ENCODE measurements at places on chromosomes 7 and 10.

DNA sequence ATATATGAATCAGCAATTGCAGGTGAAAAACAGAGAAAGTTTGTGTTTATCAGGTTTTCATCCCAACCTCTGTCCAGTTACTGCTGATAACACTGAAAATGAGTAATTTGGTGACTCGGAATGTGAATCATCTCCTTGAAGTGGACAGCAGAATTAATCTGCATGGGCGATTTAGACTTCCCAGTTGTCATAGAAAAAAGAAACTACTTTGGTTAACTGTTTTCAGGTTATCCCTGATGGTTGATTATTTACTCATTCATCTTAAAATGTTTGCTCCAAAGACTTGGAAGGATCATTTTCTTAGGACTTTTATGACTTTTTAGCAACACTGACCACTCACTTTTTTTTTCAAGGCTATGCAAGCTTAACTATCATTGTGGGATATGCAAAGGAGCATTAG lies 504.1 kb upstream of the ANKRD30A start:
- DNase-seq, result no peak

GRCh38 chr7:2934984-2935740 lies 91.1 kb upstream of the GNA12 start:
- DNase-seq, result no peak

DNA sequence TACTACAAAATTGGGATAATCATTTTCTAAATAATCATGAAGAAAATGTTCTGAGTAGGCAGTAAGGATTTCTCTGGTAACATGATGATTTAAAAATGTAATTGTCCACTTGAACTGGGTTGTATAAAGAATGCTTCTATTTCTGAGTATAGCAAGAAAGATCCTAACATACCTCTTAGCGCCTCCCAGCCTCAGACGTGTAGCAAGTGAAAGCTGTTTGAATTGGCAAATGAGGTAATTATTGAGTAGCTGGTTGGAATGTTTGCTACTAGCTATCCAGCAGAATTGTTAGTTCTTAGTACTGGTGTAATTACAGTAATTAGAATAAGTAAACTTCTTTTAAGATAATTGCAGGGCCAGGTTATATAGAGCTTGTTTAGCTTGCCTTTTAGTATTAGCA lies 47.9 kb downstream of the SEPTIN7 start:
- peak; percentile 10 for DNase-seq

GRCh38 chr7:26813432-26813831 lies 51.0 kb downstream of the SKAP2 start:
- DNase-seq, result no peak

GRCh38 chr7:75533926-75534325 lies 41.8 kb downstream of the SPDYE5 start:
- DNase-seq, result no peak

GRCh38 chr7:69285854-69286253 lies 312.4 kb upstream of the AUTS2 start:
- no peak for DNase-seq

DNA sequence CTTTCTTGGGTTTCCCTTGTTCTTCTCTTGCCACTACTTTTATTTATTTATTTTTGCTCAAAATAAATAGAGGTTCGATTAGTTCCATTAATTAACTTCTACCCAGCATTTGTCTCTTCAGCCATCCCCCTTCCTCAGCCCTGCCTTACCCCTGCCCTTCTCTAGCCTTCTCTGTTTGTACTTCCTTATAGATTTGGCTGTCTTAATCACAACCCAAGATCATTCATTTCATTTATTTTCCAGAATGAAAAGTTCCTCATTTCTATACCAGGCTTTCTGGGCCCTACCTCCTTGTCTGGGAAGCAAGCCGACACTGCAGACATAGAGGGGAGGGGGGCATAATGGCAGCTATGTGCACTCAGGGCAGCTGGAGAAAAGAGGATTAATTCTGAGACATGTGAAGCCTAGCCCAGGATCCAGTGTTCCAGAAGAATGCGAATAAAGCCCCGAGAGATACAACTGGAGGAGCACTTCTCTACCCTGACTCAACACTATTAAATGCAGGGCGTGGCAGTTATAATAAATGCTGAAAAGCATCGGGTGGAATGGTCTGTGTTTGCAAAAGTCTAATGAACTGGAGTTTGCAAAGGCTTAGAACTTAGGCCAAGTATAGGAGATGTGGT lies 6.4 kb upstream of the PDCD4 start:
- peak; percentile 67 for DNase-seq

DNA sequence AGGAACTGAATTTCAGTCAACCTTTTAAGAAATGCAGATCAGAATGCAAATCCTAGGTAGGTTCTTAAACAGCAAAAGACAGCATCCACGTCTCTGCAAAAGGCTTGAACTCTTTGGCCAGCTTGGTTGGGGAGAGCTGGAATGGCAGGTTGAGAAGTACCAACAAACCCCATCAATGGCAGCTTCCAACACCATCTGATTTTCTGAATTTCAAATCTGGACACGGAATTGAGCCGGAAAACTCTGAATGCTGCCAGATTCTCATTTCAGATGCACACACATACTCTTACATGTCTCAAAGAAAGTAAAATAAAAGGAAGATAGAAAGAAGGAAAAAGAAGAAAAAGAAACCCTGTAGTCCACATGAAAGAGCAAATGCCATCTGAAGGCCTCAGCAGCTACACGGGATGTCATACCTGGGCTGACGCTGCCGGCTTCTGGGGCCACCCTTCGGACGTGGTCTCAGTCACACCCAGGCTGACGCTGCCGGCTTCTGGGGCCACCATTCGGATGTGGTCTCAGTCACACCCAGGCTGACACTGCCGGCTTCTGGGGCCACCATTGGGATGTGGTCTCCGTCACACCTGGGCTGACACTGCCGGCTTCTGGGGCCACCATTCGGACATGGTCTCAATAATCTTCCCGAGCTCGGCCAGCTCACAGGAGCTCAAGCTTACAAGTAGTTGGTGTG lies 165.3 kb downstream of the PTPRN2 start:
- DNase-seq, result no peak

DNA sequence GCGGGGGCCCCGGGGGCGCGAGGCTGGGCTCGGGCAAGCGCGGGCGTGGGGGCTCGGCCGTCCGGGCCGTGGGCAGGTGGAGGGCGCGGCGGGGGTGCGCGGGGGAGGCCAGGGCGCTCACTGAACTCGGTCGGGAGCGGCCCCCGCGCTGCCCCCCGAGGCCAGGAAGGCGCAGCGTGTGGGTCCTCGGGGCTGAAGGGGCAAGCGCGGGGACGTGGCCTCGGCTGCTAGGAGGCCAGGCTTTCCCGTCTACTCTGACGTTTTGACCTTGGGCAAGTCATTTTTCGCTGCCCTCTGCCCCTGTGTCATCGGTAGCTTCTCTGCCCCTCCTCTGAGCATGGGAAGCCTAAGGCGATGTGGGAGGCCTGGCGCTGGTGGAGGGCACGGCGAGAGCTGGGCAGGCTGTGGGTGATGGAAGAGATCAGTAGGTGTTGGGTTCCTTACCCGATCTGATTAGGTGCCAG lies 441 bp downstream of the FBH1 start:
- DNase-seq, result peak; percentile 35

DNA sequence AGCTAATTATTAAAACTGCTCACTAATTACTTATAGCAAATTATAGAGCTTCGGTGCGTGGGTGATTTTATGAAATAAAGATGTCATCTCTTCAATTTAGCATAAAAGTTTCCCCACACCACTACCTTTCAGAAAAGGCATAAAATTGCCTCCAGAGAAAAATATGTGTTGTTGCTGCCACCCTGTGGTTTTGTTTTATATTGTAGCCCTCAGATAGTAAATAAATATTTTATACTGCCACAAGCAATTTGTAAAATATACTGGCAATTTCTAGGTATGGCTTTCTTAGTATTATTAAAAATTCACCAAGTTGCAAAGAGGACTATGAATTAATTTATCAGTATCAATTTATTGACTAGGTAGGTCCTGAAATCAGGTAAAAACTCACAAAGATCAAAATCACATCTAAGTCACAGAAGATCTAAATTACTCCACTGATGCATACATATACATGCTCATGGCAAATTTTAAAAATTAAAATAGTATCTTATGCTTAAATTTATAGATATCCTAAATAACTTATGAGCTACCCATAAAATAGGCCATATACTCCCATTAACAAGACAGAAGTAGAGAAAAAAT lies 26.5 kb downstream of the ASNS start:
- peak; percentile 43 for DNase-seq

- no peak for DNase-seq
Measured at GRCh38 chr10:69089638-69090599, 2.0 kb downstream of the SRGN start.

DNA sequence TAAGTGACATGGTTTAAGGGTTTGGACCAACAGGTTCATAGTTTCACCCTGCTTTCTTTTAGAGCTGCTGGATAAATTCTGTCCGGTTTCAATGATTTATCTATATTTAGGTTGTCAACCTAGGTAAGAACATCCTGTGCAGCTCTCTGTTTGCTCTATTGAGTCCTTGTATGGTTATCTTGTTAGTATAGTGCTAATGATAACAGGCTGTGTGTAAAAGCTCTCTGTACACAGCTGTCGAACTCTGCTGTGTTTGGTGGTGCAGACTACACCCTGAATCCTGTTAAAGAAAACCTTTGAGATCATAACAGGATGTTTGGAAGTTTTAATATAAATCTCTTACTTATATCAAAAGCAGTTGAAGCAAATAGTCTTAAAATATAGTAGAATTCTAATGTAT lies 219.2 kb downstream of the SDK1 start:
- no peak for DNase-seq

- no peak for DNase-seq
Measured at GRCh38 chr7:22827563-22827962, 4.9 kb upstream of the TOMM7 start.

- no peak for DNase-seq
Measured at GRCh38 chr10:104665174-104665573, 24.1 kb downstream of the SORCS3 start.

GRCh38 chr7:36272567-36273269 lies 116.9 kb upstream of the ANLN start:
- DNase-seq, result no peak

DNA sequence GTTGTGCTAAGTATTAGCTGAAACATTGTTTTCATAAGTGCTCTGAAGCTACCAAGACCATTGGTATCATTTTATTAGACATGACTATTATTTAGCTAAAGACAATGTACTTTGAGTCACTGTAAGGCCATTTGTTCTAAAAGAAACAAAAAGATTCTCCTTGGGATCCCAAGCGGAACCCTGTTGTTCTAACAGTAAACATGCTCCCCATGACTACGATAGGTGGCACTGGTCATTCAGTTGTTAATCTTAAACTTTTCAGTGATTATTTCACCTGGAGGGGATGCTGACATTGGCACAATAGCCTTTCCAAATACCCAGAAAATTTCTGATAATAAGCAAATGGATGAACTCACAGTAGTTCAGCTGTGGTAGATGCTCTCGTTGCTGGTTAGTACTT lies 715.0 kb downstream of the AUTS2 start:
- no peak for DNase-seq

- DNase-seq, result peak; percentile 56
Measured at GRCh38 chr7:19754521-19755116, 18.8 kb downstream of the TMEM196 start.

DNA sequence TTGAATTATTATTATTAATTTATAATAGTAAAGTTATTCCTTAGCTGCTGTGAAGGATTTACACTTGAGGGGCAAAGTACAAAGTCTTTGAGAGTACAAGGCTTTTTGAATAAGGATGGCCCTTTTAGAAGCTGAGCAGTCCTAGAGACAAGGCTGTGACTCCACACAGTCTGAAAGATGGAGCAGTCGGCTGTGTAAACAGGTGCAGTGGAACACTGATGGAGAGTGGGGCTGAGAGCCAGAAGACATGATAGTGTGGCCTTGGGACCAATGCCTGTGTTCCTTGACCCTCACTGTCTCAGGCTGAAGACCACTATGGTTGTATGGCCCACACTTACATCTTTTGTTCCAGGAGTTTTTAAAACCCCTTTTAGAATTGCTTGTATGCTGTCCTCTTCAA lies 311.2 kb upstream of the PHF14 start:
- no peak for DNase-seq

- DNase-seq, result no peak
Measured at GRCh38 chr10:62960416-62960815, 144.2 kb upstream of the EGR2 start.

DNA sequence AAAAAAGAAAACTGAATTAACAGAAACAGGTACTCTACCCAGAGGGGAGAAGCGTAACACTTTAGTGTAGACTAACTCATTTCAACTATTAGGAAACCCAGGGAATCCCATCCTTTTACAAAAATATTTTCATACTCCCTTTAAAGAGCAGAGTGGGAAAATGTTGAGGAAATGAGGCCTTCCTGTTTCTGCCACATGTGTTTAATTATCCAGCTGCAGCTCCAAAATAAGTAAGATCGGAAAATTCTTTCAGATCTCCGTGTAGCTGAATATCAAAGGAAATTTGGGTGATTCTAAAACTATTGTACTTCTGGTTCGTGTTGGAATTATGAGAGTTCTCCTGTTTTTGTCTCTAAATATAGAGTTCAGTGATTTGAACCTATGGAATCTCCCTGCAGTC lies 58.0 kb upstream of the CAV2 start:
- no peak for DNase-seq

- DNase-seq, result no peak
Measured at GRCh38 chr10:88045656-88046415, 182.4 kb downstream of the PTEN start.

GRCh38 chr10:32341596-32341995 lies 5.4 kb downstream of the EPC1 start:
- DNase-seq, result no peak

DNA sequence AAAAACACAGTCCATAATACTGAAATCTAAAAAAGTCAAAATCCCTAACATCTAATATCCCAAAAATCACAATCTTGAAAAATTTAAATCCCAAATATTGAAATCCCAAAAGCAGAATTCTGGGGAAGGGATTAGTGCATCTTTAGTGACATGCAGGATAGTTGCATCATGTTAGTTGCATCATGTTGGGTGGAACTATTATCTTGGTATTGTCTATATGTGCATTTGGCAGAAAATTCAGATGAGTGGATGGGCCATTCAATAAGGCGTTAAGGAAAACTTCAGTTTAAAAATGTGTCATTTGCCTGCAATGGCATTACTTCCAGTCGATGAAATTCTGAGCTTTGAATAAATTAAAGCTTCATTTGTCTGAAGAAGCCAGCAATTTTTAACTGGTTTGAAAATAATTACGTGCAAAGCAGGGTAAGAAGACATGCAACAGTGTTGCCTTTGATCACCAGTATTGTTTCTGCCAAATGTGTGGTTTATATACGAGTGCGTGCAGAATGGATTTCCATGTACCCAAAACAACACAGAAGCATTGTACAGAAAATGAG lies 221.4 kb upstream of the NFE2L3 start:
- DNase-seq, result no peak

- DNase-seq, result no peak
Measured at GRCh38 chr10:96507044-96507443, 6.7 kb downstream of the TLL2 start.

Measured in MCF 10A (cell line).